ENCODE measurements at places on chromosomes 6 and 20. TPM values are rescaled to one million over a fixed set of nuclear protein-coding genes. Genes with fewer than 3 reads are reported as not detected.

WFDC11 gene
- polyA plus RNA-seq: not detected

NMBR gene
- polyA plus RNA-seq: 0.22 TPM

ANGPT4 gene
- polyA plus RNA-seq: 0.11 TPM

DHX16 gene
- polyA plus RNA-seq: not detected

SEC63 gene
- 69.6 TPM for polyA plus RNA-seq

MYCT1 gene
- polyA plus RNA-seq: 21.1 TPM

PROCR gene
- 39.9 TPM for polyA plus RNA-seq
